ENCODE measurements at places on chromosomes 6 and 20.

GRCh38 chr6:487956-488355 lies 96.4 kb downstream of the IRF4 start:
- DNase-seq = no peak

DNA sequence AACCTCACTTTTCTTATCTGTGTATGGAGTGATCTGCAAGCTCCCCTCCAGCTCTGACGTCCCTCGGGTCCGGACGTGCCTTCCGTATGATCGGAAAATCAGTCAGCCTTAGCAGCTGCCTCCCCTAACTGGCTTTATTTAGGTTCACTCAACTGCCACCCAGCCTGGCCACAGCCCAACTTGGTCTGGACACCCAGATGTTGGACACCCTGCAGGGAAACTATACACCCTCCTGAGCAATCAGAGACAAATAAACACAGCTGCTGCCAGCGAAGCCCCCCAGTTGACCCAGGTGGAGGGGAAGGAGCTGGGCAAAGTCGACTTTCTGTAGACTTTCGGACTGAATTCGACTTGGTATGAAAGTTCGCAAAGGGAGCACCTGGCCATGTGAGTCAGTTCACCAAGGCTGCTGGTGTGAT lies 28.9 kb downstream of the TBC1D7 start:
- no peak for DNase-seq

GRCh38 chr20:53865901-53866793 lies 204.2 kb downstream of the BCAS1 start:
- no peak for DNase-seq

DNA sequence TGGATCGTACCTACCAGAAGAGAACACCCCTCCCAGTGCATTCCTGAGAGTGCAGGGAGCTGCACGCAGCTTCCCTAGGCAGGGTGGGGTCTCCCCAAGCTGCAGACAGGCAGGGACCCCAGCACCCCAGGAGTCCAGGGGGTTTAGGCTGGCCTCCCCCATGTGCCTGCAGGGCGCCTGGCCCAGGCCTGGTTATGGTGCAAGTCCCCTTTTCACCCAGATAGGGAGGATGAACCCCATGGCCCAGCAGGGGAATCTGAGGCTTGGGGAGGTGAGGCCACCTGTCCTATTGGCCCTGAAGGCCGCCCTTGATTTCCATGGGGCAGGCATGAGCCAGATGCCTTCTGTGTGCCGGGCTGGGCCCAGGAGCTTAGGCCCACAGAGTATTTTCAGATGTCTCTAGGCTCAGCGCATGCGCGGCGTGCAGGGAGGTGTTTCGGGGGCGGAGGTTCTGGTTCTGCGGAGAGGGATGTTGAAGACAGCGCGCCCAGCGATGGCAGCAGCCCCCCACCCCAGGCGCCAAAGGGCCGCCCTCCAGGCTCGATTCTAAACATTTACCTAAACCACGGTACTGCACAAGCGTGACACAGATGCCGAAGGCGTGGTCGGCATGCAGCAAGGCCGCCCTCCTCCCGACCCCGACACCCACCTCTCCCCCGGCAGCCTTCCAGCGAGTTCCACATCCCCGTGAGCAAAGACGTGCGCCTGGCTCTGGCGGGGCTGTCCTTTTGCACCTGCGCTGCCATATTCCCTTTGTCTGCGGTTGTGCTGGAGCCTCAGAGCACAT lies 29.4 kb downstream of the COL20A1 start:
- DNase-seq = no peak

DNA sequence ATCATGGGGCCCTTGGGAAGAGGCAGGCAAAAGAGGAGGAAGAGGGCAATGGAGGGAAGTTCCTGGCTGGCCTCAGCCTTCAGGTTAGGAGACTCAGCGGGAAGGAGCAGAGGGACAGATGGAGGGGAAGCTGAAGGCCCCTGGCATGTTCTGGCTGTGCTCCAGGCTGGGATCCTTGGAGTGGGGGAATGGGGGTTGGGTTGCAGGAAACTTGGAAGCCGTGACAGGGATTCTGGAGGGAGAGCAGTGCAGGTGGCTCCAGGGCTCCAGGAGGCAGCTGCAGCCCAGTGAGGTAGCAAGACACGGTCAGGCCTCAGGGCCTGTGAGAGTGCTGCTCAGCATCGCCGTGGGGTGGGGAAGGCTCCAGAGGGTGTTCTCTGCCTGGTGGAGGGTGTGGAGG lies 64.6 kb upstream of the SCP2D1 start:
- no peak for DNase-seq

- DNase-seq = no peak
Measured at GRCh38 chr6:34324738-34325444, 67.6 kb downstream of the NUDT3 start.

DNA sequence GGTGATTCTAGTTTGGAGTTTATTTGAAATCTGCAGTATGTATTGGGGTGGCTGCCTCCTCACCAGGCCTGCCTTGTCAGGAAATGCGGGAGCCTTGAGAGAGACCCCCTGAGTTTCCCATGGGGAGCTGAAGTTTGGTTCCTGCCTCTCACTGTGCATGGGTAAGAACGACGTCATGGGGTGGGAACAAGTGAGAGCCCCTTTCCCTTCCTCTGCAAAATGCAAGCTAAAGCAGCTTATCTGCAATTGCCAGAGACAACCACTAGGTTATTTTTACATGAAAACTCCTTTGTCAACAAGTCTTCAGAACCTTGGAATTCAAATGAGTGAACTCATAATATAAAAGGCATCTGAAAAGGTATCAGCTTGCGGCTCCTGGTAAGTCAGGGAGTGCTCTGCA lies 58.4 kb downstream of the TMEM170B start:
- no peak for DNase-seq

DNA sequence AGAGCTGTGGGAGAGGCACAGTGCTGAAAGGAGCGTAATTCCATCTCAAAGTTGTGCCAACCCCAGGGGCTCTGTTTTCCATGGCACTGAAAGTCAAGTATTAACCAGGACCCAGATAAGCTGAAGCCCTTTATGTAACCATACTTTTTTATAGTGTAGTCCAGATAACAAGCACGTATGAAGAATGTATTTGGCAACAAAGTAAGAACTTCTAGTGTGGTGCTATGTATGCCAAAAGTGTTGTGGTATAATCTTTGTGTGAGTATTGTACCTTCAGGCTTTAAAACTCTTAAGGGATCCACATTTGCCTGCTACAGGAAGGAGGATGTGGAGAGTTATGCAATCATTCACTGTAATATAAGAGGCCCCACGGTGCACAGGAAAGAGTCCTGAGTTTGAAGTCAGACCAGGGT lies 129.4 kb downstream of the IBTK start:
- DNase-seq = no peak

GRCh38 chr20:13089950-13090469 lies 81.2 kb downstream of the SPTLC3 start:
- no peak for DNase-seq

DNA sequence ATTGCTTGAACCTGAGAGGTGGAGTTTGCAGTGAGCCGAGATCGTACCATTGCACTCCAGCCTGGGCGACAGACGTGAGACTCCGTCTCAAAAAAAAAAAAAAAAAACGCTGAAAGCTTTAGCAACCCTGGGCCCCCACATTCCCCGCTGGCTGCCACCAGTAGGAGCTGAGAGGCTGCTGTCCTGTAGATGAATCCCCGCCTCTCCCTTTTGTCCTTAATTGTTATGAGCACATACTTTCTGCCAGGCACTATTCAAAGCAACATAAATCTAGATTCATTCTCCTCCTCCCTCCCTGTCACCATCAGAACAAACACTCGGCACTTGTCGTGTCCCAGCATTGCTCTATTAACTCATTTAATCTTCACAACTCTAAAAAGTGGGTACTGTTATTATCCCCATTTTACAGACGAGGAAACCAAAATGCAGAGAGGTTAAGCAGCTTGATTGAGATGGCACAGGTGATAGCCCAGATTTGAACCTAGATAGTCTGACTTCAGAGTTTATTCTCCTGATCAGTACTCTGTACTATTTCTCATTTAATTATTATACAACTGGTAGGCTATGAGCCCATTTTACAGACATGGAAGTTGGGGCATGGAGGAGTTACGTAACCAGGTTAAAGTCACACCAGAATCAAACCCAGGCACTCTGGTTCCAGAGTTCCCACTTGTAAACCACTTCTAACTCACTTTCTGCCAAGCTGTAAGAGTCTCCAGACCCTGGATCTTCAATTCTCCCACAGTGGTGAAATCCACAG lies 97.4 kb downstream of the EYA2 start:
- no peak for DNase-seq

GRCh38 chr6:134882426-134883038 lies 67.4 kb downstream of the ALDH8A1 start:
- peak; percentile 81 for DNase-seq

DNA sequence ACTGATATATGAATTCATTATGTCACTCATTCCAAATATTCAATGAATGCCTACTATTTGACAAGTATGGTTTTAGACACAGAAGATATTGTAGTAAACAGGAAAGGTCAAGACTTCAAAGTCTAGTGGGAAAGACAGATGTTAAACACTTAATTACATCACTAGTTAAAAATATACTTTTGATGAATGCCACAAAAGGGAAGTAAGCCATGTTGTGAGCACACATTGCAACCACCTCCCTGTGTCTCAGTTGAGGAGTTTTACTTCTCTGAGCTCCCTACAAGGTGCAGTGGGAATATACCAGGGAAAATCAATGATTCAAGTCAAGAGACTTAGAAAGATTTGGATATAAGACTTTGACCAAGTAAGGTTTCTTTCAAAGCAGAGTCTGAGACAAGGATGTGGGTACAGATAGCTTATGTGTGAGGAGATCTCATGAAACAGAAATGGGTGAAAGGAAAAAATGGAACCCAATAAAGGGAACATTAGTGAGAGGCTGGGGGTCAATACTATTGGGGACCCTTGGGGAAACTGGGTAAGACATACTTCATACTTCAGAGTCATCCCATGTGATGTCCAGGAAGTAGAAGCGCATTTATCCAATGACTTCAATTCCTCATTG lies 503.7 kb downstream of the KIF16B start:
- DNase-seq = no peak

GRCh38 chr6:92174398-92175073 lies 1244.8 kb downstream of the EPHA7 start:
- no peak for DNase-seq

GRCh38 chr20:62528983-62529891 lies 53.4 kb upstream of the GATA5 start:
- DNase-seq = no peak

DNA sequence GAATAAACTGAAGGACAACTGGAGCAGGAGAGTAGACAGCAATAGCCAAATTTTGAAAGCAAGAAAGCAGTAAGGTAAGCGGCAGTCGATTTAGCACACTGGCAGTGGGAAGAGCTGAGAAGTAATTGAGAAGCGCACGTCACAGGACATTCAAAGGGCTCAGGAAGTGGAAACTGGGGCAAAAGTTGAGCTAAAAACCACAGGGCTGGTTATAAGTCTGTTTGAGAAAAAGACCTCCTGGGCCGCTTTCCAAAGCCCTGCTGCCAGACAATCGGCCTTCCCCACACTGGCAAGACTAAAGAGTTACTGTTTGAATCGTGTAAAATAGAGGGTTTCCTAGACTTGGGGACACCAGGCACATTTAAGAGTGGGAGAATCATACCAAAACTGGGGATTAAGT lies 161.4 kb downstream of the DNAH8 start:
- DNase-seq = no peak

DNA sequence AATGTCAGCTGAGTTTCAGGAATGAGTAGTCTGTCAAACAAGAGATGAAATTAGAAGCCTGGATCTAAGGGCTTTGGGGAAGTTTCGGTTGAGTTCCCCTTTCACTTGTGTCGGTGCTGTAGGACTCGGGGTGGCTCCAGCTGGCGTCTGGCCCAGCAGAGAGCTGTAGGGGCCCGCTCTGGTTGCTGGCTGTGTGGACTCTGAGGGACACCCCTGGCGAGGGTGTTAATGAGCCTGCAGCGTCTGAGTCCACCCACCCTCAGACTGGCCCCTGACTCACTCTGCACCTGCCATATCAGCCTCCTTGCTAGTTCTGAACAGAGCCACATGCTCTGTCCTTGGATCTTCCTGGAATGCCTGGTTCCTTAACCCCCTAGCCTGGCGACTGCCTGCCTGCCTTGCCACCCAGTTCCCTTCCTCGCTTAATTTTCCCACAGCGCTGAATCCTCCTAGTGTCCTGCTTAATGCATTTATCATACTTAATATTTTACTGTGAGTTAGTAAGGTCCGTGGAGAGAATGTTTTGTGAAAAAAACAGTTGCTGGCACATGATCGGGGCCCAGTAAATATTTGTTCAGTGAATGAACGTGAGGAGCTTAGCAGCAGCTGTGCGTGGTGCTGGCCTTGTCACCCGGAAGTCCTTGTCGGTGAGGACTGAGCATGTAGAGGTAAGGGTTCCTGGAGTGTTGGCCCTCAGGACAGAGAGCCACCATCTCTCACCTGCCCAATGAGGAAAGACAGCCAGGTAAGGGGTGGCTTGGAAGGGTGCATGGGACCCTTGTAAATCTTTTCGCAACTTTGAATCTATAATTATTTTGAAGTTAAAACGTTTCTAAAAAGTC lies 1.6 kb downstream of the DNAJC5 start:
- peak; percentile 68 for DNase-seq

GRCh38 chr6:140174524-140174923 lies 800.1 kb upstream of the CITED2 start:
- DNase-seq = no peak

DNA sequence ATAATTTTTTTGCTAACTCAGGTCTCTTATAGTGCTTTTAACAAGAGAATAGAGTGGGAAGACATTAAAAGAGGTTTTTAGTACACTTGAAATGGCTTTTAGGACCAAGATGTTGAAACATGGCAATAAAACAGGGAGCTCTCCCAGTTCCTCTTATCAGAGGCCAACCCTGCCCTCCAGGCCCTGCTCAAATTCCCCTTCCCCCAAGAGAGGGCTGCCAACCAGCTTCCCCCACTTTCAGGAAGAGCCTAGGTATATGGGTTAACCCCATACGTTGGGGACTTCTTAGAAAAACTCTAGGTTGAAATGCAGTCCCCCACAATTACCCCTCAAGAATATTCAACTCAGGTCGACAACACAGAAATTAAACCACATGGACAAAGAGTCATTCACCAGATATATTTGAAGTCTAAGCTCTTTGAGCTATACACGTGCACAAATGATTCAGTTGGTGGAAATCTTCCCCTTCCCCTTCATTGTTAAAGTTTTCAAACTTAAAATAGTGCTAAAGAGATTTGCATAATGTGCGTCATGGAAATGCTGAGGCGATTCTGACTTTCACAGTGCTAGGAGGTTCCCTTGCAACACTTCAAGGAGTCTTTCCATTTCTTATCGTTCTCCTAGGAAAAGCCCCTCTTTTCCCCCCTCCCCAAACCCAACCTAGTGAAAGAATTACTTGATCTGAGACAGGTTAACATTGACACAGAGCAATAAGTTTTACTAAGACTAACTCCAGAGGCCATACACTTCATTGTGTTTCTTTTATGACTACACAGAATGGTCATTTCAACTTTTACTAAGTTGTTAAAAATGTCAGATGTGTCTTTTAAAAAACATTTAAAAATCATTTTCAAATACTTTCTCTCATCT lies 49.8 kb upstream of the ENPP5 start:
- DNase-seq = no peak

Data from activated CD8-positive, alpha-beta memory T cell treated with anti-CD3 and anti-CD28 coated beads for 24 hours (primary cell).